A549 treated with AZD2906 at 1 μM for 4 hours (cell line): ENCODE measurements at places on chromosomes 16 and 17. TPM values are rescaled to one million over a fixed set of nuclear protein-coding genes. Genes with fewer than 3 reads are reported as not detected.

The PPY gene
- total RNA-seq: 0.34 to 0.43 TPM in 2 of 5 replicates, not detected in the others

The SLX4 gene
- total RNA-seq: 3.9 to 5.2 TPM (median 4.7 TPM) in 5 replicates

The EVPLL gene
- not detected in 5 replicates for total RNA-seq

The JPH3 gene
- 1.4 to 2.3 TPM (median 1.9 TPM) in 5 replicates for total RNA-seq

The TBC1D28 gene
- total RNA-seq: not detected in 5 replicates

The CD300A gene
- total RNA-seq: 0.06 TPM in 1 of 5 replicates, not detected in the others

The TBC1D3D gene
- 0.06 to 0.13 TPM (median 0.08 TPM) in 4 of 5 replicates, not detected in the other for total RNA-seq

The EXOSC6 gene
- 12.7 to 16.4 TPM (median 15.5 TPM) in 5 replicates for total RNA-seq

The MPV17L gene
- 4.7 to 6.3 TPM (median 5.2 TPM) in 5 replicates for total RNA-seq
